Inflammatory macrophage treated with lipopolysaccharide for 4 hours (primary cell): ENCODE measurements at places on chromosomes 7 and 10.
A peak's percentile ranks its signal among the peaks of the same experiment; 100 is the strongest.

DNA sequence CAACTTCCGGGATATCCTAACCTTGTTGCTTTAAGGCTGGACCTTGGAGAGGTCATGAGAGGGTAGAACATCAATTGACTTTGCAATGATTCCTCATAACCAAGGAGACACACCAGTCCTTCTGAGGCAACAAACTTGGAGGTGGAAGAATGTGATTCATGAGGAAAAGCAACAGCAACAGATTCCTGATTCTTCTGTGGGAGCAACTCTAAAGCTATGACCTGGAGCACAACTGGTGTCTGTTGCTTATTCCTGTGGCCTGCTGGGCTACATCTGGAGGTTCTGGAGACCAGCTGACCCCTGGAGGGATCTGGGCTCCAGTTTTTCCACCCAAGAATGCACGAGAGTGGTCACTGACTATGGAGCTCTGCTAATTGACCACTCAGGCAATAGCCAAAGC, 116.6 kb downstream of the CREB5 start:
- DNase-seq, result no peak

DNA sequence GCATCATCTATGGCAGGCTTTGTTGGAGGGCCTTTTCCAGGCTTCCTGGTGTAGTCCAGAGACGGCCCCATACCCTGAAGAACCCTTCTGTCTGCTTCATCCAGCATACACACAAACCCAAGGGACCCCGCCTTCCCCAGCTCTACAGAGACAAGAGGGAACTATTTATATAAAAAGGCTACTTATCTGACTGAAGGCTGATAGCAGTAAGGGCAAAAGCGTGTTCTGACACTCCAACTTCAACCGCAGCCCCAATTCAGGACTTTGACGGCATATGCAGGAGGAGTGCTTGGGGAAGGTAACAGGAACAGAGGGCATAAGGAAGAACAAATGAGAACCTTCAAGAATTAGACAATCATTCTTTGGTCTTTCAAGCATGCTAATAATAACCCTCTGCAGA, 21.0 kb downstream of the GNA12 start:
- no peak for DNase-seq

GRCh38 chr10:99843310-99843709, 60.9 kb downstream of the ABCC2 start:
- DNase-seq, result no peak

DNA sequence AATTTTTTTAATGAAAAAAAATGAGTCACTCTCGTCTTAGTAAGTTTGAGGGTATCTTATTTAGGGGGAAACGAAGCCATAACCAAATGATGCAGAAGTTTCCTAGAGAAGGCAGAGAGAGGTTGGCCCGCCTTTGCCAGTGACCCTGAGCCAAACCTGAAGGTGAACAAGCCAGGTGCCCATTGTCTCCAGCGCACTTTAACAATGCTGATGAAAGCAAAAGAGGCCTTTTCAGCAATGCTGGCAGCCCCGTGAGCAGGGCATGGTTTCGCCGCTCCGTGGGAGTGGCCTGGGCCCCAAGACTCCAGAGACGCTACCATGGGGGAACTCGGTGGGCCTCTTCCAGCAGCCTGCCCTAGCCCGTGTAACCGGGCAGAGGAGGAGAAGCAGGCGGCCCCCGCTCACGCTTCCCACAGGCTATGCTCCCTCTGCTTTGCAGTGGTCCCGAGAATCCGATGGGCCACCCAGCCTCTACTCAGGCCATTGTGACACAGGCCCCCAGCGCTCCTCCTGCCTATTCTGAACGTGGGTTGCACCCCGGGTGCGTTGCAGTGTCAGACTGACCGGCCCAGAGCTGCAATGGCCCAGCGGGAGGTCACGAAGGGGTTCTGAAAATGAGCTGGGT, 14.0 kb upstream of the UNCX start:
- DNase-seq, result no peak

DNA sequence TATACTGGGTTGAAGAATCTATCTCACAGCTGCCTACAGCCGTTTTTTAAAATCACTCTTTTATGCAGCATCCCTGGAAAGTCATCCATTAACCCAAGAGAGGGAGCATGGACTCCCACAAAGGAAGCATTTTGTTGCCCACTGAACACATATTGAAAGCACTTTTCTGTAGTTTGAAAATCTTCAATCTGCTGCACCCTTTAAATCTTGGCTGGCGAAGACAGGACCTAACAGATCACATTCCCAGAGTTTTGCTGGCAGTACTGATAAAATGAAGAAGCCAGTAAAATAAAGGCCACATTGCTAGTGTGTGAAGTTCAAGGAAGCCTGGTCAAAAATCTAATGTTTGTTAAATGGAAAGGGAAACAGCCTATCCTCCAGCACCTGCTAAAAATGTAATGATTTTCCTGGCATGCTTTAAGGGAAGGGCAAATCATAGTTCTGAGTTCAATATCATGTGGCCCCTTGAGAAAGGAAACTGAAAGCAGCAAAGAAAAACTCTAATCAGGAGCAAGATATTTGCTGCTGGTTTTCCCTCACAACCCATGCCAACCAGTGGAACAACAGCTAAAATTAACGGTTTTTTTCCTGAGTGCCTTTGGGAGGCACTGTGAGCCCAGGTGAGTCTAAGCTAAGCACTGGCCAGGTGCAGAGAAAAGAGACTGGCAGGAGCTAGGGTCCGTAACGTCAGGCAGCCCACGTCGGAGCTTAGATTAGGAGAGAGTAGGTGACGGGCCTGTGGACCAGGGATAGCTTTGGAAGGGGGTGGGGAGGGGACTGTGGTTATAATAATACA, 97.9 kb upstream of the PALS2 start:
- DNase-seq, result no peak

GRCh38 chr10:120688928-120689327, 162.2 kb upstream of the WDR11 start:
- DNase-seq, result no peak

GRCh38 chr10:68559251-68559650, 886 bp upstream of the TET1 start:
- no peak for DNase-seq

- DNase-seq, result no peak
Observed at GRCh38 chr7:17171427-17171826, 127.0 kb upstream of the AHR start.

GRCh38 chr7:73734619-73735527, 3.7 kb downstream of the ABHD11 start:
- DNase-seq, result peak; percentile 81

DNA sequence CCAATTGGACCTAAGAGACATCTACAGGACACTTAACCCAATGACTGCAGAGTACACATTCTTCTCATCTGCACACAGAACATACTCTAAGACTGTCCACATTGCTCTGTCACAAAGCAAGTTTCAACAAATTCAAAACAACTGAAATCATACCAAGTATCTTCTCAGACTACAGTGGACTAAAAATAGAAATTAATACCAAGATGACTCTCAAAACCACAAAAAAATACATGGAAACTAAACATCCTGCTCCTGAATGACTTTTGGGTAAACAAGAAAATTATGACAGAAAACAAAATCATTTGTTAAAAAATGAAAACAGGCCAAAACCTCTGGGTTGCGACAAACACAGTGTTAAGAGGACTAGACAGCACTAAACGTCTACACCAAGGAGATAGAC, 24.5 kb downstream of the SNX13 start:
- no peak for DNase-seq
